Panc1 (cell line): ENCODE measurements at places on chromosomes 4 and X. TPM values are rescaled to one million over a fixed set of nuclear protein-coding genes. Genes with fewer than 3 reads are reported as not detected.

The GC gene
- 0.31 TPM for total RNA-seq

DNA sequence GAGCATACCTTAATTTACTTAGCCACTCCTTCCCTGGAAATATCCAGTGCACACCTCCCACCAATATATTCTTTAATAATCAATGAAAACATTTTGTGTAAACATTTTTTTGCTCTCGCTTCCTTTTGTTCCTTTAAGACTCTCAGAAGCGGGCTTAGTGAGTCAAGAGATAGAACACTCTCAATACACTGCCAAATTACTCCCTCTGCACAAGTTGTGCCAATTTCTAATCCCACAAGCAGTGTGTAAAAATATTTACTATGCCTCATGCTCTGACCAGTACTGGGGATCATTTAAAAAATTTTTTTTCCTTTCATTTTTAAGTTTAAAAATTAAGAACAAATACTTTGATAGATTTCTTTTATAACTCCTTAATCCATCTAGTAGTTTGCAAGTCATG is 5.1 kb downstream of the MORF4L2 start:
- DNase-seq, result no peak

DNA sequence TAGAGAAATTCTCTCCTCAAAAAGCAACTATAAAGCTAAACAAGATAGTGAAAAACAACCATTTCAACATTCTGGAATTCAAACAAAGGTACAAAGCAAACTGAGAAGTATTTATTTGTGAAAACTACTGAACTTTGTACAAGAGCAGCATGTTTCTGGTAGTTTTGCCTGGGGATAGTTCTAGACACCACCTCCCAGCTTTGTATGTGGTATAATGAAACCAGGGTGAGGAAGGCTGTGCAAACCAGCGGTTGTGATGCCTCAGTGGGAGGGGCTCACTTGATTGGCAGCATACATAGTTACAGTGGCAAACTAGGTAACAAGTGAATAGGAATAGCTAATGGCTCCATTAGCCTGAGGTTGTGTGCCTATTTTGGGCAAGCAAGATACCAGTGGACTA is 18.6 kb upstream of the FRMD7 start:
- DNase-seq, result no peak

The PLAC1 gene
- total RNA-seq, result 0.51 TPM

DNA sequence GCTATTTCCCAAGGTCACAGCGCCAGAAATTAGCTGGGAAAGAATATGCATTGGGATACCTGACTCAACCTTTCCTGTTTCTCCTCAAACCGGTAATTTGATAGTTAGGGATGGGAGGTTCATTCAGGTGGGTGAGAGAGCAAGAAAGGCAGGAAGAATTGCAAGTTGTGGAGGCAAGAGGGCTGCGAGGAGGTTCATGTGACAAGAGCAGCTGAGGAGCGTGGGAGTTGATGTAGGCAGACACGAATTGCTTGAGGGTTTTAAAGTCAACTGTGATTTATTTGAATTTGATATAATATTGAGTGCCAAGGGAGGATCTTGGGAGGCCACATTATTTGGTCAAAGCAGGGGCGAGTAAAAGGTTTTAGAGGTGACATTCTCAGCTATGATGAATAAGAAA is 329.0 kb downstream of the STIM2 start:
- DNase-seq, result no peak

The TIGD2 gene
- total RNA-seq, result 3.6 TPM

DNA sequence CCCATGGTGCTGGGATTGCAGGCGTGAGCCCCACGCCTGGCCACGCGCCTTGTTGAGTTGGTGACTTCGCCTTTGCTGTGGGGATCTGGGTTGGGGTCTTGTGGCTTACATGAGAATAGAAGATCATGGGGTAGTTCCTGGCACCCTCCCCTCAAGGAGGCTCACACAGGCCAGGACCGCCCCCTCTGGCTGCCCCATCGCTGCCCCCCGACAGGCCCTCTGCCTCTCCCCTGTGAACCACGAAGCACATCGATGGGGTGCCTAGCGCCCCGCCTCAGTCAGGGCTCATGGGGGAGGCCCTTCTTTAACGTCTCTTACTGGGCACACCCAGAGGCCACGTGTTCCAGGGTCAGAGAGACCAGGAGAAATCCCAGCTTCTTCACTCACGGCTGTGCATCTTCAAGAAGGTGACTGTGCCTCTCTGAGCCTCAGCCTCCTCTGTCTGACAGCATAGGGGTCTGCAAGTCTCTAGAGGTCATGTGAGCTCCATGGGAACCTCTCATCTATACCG is 23.6 kb upstream of the SPON2 start:
- DNase-seq, result no peak

GRCh38 chr4:129350834-129351721 is 255.1 kb downstream of the C4orf33 start:
- no peak for DNase-seq

GRCh38 chr4:170030121-170030520 is 3.9 kb upstream of the MFAP3L start:
- no peak for DNase-seq

- peak; percentile 68 for DNase-seq
These were observed 204.9 kb downstream of the APBB2 start for GRCh38 chr4:41009411-41009810.

- no peak for DNase-seq
These were observed 42.8 kb upstream of the HPF1 start for GRCh38 chr4:169800541-169800940.

GRCh38 chr4:57426779-57427395 is 316.7 kb upstream of the IGFBP7 start:
- peak; percentile 38 for DNase-seq

DNA sequence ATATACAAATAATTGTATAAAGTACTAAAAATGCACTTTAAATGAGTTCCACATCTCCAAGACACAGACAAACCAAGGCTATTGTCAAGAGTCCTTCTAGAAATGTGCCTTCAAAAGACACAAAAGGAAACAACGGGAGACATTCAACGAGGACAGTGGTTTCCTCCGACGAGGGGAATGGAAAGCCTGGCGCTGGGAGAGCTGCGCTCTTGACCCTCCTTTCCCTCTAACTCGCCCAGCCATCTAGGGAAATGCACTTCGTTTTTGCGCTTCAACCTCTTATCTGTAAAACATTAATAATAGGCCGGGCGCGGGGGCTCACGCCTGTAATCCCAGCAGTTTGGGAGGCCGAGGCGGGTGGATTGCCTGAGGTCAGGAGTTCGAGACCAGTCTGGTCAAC is 37.0 kb downstream of the ZFP42 start:
- no peak for DNase-seq

- no peak for DNase-seq
These were observed 4.0 kb downstream of the GABRA2 start for GRCh38 chr4:46385946-46386345.

The RAB41 gene
- not detected for total RNA-seq

DNA sequence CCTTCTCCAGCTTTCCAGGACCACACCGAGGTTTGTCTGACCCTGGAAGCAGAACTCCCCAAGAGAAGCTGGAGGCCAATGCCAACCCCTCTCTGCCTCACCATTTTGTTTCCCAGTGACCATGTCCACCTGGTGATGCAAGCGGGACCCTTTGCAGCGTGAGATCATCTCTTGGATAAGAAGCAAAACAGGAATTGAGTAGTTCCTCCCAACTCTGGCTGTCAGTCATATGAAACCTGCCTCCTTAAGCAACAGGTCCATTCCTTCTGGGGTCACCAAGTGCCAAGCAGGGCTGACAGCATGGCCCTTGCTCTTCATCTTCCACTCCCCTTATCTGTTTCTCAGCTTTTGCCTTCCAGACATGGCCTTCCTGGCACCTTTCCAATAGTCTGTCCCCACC is 41.3 kb upstream of the MTM1 start:
- DNase-seq, result no peak

- no peak for DNase-seq
These were observed 4.3 kb upstream of the PLAC8 start for GRCh38 chr4:83118869-83119268.

DNA sequence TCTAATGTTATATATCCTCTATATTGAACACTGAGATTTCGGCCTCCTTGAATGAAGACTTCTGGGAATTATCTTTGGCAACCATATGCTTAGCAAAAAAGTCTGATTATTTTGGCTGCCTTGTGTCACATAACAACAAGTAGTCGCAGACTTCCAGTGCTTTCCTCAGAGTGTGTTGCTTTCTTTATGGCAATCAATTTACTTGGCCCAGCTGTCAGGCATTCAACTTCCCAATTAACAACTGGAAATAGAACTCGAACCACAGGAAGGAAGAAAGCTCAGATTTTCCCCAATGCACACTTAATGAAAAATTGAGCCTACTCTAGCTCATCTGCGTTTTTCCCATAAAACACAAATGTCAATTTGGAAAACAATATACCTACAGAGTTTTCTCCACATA is 71.6 kb downstream of the ZNF827 start:
- no peak for DNase-seq

GRCh38 chr4:113603911-113604310 is 157.6 kb downstream of the CAMK2D start:
- no peak for DNase-seq

The GPR173 gene
- 0.13 TPM for total RNA-seq

- DNase-seq, result no peak
These were observed 105.8 kb upstream of the C1QTNF7 start for GRCh38 chr4:15322006-15322405.

GRCh38 chr4:22071749-22072148 is 123.2 kb upstream of the KCNIP4 start:
- DNase-seq, result no peak

GRCh38 chr4:57378766-57379165 is 268.6 kb upstream of the IGFBP7 start:
- DNase-seq, result no peak

GRCh38 chr4:184937030-184937710 is 81.1 kb upstream of the HELT start:
- no peak for DNase-seq

GRCh38 chr4:18975916-18976808 is 954.6 kb upstream of the LCORL start:
- no peak for DNase-seq

DNA sequence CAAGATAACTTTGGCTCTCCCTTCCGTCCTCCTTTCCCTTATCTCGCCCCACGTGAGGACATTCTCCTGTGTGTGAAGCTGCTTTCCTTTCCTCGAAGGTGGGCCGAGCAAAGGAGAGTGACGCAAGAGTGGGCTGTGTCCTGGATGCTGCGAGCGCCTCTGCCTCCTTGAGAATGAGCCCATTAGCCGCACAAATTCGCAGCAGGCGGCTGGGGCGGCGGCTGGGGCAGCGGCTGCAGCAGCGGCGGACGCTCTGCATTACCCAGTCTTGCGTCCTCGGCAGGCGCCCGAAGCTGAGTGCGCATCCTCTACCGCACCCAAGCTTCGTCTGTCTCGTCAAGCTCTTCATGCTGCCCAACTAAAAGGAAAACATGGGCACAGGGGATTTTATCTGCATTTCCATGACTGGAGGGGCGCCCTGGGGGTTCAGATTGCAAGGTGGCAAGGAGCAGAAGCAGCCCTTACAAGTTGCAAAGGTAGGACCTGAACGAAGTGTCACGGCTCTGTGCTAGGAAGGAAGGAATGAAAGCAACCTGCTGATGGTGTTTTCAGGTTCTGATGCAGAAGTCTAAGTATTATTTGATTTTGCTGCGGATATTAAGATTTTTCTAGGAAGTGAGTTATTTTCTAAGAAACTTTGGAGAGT is at the start of gene SYNPO2:
TSS of gene SYNPO2 (plus strand) at position 189 of the 646 bp plus-strand sequence. CDS start at position 372, 183 bp downstream.
- no peak for DNase-seq

The SLC9B1 gene
- 0.41 TPM for total RNA-seq

DNA sequence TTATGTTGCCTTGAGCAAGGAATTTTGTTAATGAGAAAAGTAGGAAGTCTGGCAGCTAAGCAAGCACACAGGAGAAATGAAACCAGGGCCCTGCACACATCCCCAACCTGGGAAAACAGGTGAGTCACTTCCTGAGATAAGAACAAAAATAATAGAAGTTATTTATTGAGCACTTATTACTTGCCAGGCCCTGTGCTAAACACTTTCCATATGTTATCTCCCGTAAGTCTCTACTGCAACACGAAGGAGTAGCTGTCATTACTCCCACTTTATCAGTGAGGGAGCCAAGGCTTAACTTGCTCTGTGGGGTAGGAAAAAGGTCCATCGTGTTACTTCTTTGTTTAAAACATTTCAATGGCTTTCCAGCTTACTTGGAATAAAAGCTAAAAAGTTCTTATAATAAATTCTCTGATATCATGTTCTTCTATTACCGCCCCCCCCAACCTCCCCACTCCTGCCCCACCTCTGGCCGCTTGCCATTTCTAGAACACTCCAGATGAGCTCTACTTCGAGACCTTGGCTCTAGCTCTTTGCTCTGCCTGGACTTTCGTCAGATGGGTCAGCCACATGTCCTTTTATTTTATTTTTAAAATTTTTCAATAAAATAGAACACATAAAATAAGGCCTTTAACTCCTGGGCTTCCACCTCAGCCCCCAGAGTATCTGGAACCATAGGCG is 36.3 kb upstream of the PLAC8 start:
- DNase-seq, result no peak

The ESX1 gene
- total RNA-seq, result 2.8 TPM

DNA sequence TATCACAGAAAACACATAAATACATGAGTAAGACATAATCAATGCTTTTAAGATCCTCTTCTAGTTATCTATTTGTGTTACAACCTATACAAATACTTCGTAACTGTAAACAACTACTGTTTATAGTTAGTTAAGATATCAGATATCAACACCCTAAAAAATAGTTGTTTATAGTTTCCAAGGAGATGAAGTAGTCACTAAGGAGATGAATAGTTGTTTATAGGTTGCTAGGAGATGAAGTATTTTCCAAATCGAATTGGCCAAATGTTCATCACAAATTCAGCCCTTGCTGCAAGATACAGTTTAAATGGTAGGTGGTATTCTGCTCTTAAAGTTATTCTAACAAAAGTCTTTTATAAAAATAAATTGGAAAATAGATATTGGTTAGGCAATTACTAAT is 618.2 kb upstream of the PCDH10 start:
- DNase-seq, result no peak

The PRKG2 gene
- total RNA-seq, result 0.59 TPM

The MTCP1 gene
- total RNA-seq, result 49.5 TPM

The CLCN4 gene
- total RNA-seq, result 2.5 TPM

GRCh38 chr4:54545663-54546424 is 111.9 kb upstream of the KIT start:
- DNase-seq, result no peak

GRCh38 chr4:127103681-127104115 is 529.1 kb upstream of the INTU start:
- DNase-seq, result no peak

- DNase-seq, result peak; percentile 58
These were observed 24.6 kb upstream of the GPR50 start for GRCh38 chrX:151151665-151152267.

- DNase-seq, result no peak
These were observed 162.7 kb downstream of the NAF1 start for GRCh38 chr4:163003979-163004378.

The SUPT20HL1 gene
- not detected for total RNA-seq

The LDOC1 gene
- not detected for total RNA-seq

The PDGFRA gene
- total RNA-seq, result 0.15 TPM

GRCh38 chrX:154607370-154607769 is 11.7 kb downstream of the CTAG1B start:
- DNase-seq, result no peak

The ZCCHC4 gene
- total RNA-seq, result 6.0 TPM

DNA sequence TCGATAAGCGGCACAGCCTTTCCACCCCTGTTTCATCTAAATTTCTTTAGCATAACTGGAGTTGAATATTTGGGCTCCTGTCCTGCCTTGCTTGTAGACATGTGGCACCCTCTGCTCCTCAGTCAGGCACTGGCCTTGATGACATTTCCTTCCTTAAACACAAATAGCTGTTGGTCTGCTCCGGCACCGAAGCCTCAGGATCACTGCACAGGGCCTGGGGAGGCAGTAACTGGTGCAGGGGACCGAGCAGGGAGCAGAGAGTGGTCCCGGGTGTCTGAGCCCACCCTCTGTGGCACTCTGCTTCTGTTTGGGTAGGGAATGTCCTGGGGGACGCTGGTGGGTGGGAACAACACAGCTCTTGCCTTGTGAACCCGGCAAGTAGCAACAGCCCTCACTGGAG is 13.6 kb downstream of the RGS12 start:
- no peak for DNase-seq
